ENCODE measurements at places on chromosomes 11 and 22.

DNA sequence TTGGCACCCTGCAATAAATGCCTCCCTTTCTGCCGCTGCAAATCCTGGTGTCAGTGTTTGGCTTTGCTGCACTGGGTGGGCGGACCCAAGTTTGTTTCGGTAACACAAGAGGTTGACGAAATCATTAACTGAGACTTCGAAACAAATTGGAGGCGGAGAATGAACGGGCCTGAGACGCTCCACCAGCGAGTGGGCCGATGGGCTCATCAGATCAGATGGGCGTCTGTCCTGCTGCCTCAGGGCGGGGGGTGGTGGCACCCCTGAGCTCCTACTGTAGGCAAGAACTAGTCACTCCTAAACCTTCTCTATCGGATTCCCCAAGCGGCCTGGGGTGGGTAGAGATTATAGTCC, 918 bp upstream of the CAPN5 start:
- no peaks in the 10 kb centered on the region for H3K27me3 ChIP-seq
- H3K4me3 ChIP-seq: peak overlapping the region; percentile 66
- H3K36me3 ChIP-seq: no peaks in the 10 kb centered on the region
- no peaks in the 10 kb centered on the region for H3K4me1 ChIP-seq

DNA sequence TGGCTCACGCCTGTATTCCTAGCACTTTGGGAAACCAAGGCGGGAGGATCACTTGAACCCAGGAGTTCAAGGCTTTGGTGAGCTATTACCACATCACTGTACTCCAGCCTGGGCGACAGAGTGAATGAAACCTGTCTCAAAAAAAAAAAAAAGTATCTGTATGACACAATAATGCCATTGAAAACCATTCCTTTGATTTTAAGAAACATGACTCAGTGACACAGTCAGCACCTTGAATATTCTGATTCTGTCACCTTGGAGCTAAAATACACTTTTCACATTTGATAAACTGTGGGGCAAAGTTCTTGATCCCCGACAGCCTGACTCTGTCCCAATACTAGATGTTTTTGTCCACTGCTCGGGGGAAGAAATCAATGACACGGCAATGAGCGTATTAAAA, 16.7 kb upstream of the ELFN2 start:
- H3K36me3 ChIP-seq: no peaks in the 10 kb centered on the region
- no peak for DNase-seq

DNA sequence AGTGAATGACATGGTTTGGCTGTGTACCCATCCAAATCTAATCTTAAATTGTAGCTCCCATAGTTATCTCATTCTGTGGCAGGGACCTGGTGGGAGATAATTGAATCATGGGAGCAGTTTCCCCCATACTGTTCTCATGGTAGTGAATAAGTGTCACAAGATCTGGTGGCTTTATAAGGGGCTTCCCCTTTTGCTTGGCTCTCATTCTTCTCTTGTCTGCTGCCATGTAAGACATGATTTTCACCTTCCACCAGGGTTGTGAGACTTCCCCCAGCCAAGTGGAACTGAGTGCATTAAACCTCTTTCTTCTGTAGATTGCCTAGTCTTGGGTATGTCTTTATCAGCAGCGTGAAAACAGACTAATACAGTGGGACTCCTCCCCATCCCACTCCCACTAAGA, 11.1 kb downstream of the OR5A2 start:
- no peaks in the 10 kb centered on the region for H3K4me1 ChIP-seq
- DNase-seq: no peak
- H3K27me3 ChIP-seq: no peaks in the 10 kb centered on the region

DNA sequence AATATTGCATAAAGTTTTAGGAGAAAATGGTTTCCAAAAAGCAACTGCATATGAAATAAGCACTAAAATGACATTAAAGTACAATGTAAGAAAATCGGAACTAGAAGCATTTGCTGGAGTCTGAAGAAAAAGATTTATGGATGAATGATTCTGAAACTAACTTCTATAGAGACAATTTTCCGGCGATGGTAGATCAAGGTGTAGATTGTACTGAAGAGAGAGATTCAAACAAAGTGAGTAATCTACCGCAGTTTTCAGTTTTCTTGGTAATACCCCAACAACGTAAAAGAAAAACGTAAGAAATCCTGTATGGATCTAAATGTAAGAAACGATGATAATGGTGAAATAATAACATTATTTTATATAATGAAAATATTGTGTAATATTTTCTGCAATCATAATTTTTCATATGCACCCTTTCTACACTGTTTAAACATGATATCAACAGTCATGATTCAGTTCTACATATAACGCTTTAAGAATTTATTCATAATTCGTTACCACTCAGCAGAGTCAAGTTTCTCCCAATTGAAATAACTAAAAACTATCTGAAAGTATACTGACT, 1.8 kb upstream of the CDPF1 start:
- no peaks in the 10 kb centered on the region for H3K27me3 ChIP-seq
- no peak overlapping the region for H3K4me3 ChIP-seq
- DNase-seq: no peak

GRCh38 chr11:100684101-100685065, 2.7 kb upstream of the ARHGAP42 start:
- H3K27ac ChIP-seq: peak overlapping the region; percentile 32
- H3K4me1 ChIP-seq: peaks cover 3% of the 10 kb centered on the region

DNA sequence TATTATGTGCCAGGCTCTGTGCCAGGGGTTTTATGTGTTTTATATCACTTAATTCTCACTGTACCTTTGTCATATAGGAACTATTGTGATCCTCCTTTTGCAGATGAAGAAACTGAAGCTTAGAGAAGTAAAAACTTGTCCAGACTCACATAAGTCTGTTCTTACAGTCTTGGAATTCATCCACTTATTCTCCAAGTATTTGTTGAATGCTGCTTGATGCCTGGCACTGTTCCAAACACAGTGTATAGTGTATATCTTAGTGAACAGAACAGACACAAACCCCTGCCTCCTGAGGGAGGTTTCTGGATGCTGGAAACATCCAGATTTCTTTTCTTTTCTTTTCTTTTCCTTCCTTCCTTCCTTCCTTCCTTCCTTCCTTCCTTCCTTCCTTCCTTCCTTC, 29.0 kb upstream of the FGF3 start:
- H3K4me1 ChIP-seq: no peaks in the 10 kb centered on the region
- peaks cover 14% of the 10 kb centered on the region for H3K27me3 ChIP-seq
- no peak overlapping the region for H3K27ac ChIP-seq
- no peak overlapping the region for H3K4me3 ChIP-seq
- DNase-seq: no peak

DNA sequence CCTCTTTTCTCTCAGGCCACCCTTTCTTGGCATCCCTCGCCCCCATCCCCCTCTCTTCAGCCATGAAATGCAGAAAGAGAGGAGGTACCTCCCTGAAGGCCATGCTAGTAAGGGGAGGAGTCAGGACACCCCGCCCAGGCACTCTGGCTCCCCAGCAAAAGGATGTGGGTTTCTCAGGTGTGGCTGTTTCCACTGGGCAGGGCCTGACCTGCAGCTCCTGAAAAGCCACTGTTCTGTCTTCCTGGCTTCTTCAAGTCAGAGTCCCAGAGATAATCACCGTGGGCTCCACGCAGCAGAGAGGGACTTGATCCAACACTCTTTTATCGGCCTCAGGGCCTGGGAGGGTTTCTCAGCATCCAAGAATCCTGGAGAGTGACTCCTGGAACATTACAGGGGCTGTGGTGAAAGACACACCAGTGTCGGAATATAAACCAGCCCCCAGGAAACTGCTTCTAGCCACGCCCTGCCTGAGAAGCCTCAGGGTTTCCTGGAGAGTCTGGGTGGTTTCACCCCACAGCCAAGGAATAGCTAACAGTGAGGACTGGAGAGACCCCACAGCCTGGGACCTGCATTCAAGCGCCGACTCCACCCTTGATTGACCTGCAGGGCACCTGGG, 45.7 kb upstream of the TSPAN18 start:
- no peak for DNase-seq
- H3K4me1 ChIP-seq: no peaks in the 10 kb centered on the region
- H3K4me3 ChIP-seq: no peak overlapping the region
- no peak overlapping the region for H3K27ac ChIP-seq
- no peaks in the 10 kb centered on the region for H3K27me3 ChIP-seq
- H3K36me3 ChIP-seq: no peaks in the 10 kb centered on the region

- H3K36me3 ChIP-seq: no peaks in the 10 kb centered on the region
- H3K27me3 ChIP-seq: peaks cover 10% of the 10 kb centered on the region
- DNase-seq: no peak
- no peak overlapping the region for H3K27ac ChIP-seq
Measured at GRCh38 chr22:46744581-46744980, 6.5 kb upstream of the CERK start.

- no peak overlapping the region for H3K4me3 ChIP-seq
- no peak for DNase-seq
- H3K27me3 ChIP-seq: peaks cover 3% of the 10 kb centered on the region
- H3K36me3 ChIP-seq: no peaks in the 10 kb centered on the region
- no peak overlapping the region for H3K27ac ChIP-seq
Measured at GRCh38 chr11:111538407-111539114, 2.0 kb upstream of the LAYN start.

- H3K27ac ChIP-seq: no peak overlapping the region
- no peaks in the 10 kb centered on the region for H3K4me1 ChIP-seq
- H3K27me3 ChIP-seq: no peaks in the 10 kb centered on the region
- no peak for DNase-seq
Measured at GRCh38 chr11:82944198-82944597, 42.7 kb downstream of the DDIAS start.

- no peaks in the 10 kb centered on the region for H3K4me1 ChIP-seq
- H3K36me3 ChIP-seq: no peaks in the 10 kb centered on the region
- H3K4me3 ChIP-seq: no peak overlapping the region
- no peak overlapping the region for H3K27ac ChIP-seq
- DNase-seq: no peak
- H3K27me3 ChIP-seq: no peaks in the 10 kb centered on the region
Measured at GRCh38 chr11:33310720-33311500, 53.7 kb downstream of the HIPK3 start.

DNA sequence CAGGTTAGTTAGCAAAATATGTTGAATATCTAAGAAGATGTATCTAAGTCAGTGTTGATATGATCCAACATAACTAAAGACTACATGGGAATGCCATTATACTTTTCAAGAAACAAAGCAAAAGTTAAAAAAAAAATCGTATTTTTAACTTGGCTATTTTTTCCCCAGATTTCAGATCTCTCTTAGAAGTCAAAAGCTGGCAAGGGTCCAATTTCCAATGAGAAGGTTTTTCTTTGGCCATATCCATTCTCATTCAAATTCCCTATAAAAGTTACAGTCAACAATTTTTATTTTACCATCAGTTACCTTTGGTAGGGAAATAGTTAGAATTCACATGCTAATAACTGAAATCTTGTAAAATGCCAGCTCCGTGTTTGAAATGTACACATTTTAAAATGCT, 70.5 kb upstream of the FAT3 start:
- no peak overlapping the region for H3K4me3 ChIP-seq
- H3K36me3 ChIP-seq: no peaks in the 10 kb centered on the region
- no peaks in the 10 kb centered on the region for H3K4me1 ChIP-seq
- DNase-seq: no peak

- peaks cover 18% of the 10 kb centered on the region for H3K4me1 ChIP-seq
- peak overlapping the region; percentile 88 for H3K27ac ChIP-seq
- peak; percentile 91 for DNase-seq
Measured at GRCh38 chr22:38017272-38017920, 33.0 kb upstream of the SOX10 start.

- no peaks in the 10 kb centered on the region for H3K36me3 ChIP-seq
- no peaks in the 10 kb centered on the region for H3K27me3 ChIP-seq
- DNase-seq: no peak
- no peak overlapping the region for H3K27ac ChIP-seq
- no peak overlapping the region for H3K4me3 ChIP-seq
- no peaks in the 10 kb centered on the region for H3K4me1 ChIP-seq
Measured at GRCh38 chr11:103902994-103903393, 133.4 kb upstream of the DDI1 start.

DNA sequence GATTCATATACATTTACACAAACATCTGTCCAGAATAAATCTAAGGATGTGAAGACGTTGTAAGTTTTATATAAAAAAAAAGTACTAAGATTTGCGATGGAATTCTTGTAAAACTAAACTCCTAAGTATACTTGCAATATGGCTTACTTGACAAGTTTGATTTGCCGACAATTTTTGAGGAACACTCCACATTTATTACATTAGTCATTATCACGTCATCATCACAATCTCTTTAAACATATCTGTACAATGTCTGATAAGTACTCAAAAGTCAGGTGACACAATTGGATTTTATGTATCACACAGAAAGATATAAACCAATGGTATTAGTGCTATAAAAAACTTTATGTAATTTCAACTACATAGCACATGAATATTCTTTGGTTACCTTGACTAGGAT, 30.4 kb downstream of the IMMP1L start:
- no peak overlapping the region for H3K27ac ChIP-seq
- H3K27me3 ChIP-seq: no peaks in the 10 kb centered on the region
- H3K36me3 ChIP-seq: no peaks in the 10 kb centered on the region
- no peaks in the 10 kb centered on the region for H3K4me1 ChIP-seq
- DNase-seq: no peak
- H3K4me3 ChIP-seq: no peak overlapping the region

DNA sequence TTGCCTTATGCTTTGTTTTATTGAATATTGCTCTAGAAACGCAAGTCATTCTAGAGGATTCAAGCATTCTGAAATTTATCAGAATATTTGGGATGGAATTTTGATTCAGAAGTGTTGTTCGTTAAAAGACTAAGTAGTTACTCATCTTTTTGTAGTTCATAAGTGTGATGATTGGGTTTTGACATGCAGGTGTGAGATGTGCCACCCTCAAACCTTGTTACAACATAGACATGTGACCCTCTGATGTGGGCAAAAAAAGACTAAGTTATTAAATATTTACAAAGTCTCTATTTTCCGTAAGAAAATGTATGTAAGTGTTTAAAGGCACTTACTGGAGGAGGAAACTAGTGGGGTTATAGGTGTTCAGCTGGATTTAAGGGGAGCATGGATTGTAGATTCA, 8.9 kb downstream of the YWHAH start:
- H3K4me3 ChIP-seq: no peak overlapping the region
- peak overlapping the region; percentile 74 for H3K27ac ChIP-seq
- no peaks in the 10 kb centered on the region for H3K4me1 ChIP-seq
- no peaks in the 10 kb centered on the region for H3K36me3 ChIP-seq
- H3K27me3 ChIP-seq: no peaks in the 10 kb centered on the region

DNA sequence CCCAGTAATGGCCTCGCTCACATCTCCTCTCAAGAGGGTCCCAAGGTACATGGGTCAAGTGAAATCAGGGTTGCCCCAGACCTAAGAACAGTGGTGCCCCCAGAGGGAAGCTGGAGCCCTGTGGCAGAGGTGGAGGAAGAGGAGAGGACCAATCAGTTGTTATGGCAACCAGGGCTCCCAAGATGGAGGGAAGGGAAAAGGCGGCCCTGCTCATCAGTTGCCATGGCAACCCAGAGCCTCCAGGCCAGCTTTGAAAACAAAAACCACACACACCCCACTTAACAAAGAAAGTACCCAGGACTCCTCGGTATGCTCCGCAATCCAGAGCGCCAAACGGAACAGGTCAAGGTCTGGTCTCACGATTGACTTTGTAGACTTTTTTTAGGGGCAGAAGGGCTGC, 53.5 kb upstream of the SLC35C1 start:
- no peaks in the 10 kb centered on the region for H3K4me1 ChIP-seq
- H3K27me3 ChIP-seq: peaks cover 20% of the 10 kb centered on the region
- H3K27ac ChIP-seq: no peak overlapping the region
- H3K36me3 ChIP-seq: no peaks in the 10 kb centered on the region
- DNase-seq: no peak

GRCh38 chr11:117026593-117027330, 71.5 kb downstream of the SIK3 start:
- no peak overlapping the region for H3K4me3 ChIP-seq
- no peak for DNase-seq
- H3K4me1 ChIP-seq: no peaks in the 10 kb centered on the region
- no peaks in the 10 kb centered on the region for H3K36me3 ChIP-seq
- no peaks in the 10 kb centered on the region for H3K27me3 ChIP-seq

GRCh38 chr11:13831696-13832095, 130.8 kb upstream of the SPON1 start:
- DNase-seq: no peak
- H3K27ac ChIP-seq: no peak overlapping the region
- no peaks in the 10 kb centered on the region for H3K4me1 ChIP-seq
- no peaks in the 10 kb centered on the region for H3K27me3 ChIP-seq
- no peak overlapping the region for H3K4me3 ChIP-seq
